Choroid plexus epithelial cell (primary cell): ENCODE measurements at places on chromosomes 2 and 18.

- DNase-seq = no peak
These were observed 57.5 kb downstream of the WDPCP start for GRCh38 chr2:63530704-63531279.

- no peak for DNase-seq
These were observed 75.7 kb downstream of the TRIM43 start for GRCh38 chr2:95667480-95667879.

DNA sequence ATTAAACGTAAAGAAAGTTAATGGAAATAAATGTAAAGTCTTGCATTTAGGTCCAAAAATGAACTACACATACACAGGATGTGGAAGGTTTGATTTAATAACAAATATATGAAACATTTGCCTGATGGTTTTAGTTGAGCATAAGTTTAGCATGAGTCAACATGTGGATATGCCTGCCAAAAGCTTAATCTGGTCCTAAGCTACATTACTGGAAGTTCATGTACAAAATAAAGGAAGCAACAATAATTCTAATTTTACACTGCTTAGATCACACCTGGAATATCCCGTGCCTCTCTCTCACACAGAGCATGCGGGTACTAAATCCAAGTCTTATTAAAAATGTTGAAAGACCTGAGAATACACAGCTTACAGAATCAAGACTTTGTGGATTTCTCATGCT, 276.5 kb upstream of the NRP2 start:
- peak; percentile 90 for DNase-seq

- DNase-seq = no peak
These were observed 52.1 kb downstream of the SPRED2 start for GRCh38 chr2:65380255-65380654.

DNA sequence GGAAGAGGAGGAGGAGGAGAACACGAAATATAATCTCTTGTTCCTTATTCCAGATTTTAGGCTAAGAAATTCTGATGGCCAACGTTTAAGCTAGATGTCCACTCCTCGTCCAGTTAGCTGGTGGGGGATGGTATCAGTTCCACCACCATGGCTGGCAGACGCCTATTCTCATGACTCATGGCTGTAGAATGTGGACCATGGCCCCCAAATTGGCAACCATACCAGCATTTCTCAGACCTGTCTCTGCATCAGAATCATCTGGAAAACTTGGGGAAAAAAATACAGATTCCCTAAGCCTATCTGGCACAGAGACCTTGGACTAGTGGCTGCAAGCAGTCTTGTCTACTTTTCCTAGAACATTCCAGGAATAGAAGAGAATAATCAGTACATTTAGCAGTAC, 267.7 kb upstream of the SIX2 start:
- no peak for DNase-seq

- peak; percentile 60 for DNase-seq
These were observed 21.5 kb upstream of the CAB39 start for GRCh38 chr2:230691005-230691647.

GRCh38 chr2:136777391-136777790, 12.0 kb downstream of the THSD7B start:
- DNase-seq = no peak

GRCh38 chr2:55140316-55141219, 90.3 kb upstream of the RTN4 start:
- no peak for DNase-seq

- DNase-seq = no peak
These were observed 779.7 kb upstream of the PKDCC start for GRCh38 chr2:41267929-41268659.

GRCh38 chr2:112588611-112589045, 4.2 kb downstream of the CHCHD5 start:
- peak; percentile 60 for DNase-seq

DNA sequence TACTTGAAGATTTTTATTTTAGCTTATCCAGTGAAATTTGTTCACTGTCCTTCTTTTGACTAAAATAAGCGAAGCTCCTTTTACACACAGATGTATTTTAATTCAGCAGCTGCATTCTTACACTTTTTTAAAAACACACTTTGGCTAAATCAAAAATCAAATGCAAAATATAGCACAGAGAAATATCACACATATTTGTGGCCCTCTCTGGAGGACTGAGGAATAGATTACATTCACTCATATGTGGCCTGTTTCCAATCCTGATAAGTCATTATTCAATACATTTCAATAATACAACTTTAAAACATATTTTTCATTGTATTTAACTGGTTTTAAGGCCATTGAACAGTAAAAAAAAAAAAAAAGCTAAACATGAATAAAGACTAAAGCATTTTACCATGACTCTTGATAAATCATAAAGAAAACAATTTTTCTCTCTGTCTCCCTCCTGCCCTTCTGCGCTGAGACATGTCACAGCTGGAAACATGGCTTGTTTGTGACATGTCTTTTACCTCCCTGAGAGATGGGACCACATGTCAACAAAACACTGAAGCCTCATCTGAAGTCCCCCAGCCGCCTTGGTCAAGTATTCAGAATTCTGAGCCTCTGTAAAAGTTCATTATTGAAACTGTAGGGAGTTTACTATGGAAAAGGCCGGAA, 221.0 kb downstream of the ZNF407 start:
- peak; percentile 31 for DNase-seq

DNA sequence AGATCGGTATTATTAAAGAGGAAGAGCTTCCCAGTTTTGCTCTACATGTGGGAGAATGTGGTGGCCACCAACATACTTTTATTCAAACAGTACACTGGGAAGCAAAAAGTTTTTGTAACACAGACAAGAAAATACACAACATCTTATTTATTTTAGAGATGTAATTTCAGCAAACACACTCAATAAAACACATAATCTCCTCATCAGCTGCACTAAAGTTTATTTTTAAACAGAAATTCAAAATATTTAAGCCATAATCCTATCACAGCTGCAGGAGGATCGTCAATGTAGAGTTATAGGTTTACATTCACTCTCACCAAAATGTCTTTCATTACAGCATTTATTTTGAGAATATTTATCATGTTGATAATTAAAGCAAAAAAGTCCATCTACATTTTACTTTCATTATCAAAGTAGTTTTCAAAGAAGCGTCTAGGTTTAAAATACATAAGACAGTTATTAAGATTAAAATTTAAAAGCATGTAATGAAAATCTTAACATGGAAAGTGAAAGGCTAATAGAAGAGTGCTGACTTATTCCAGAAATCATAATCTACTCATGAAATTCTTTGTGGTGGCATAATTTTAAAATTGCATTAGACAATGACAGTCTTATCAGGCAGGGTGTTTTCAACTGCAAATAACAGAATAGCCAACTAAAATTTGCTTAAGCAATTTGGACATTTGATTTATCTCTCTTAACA, 61.0 kb downstream of the ANKRD44 start:
- no peak for DNase-seq

DNA sequence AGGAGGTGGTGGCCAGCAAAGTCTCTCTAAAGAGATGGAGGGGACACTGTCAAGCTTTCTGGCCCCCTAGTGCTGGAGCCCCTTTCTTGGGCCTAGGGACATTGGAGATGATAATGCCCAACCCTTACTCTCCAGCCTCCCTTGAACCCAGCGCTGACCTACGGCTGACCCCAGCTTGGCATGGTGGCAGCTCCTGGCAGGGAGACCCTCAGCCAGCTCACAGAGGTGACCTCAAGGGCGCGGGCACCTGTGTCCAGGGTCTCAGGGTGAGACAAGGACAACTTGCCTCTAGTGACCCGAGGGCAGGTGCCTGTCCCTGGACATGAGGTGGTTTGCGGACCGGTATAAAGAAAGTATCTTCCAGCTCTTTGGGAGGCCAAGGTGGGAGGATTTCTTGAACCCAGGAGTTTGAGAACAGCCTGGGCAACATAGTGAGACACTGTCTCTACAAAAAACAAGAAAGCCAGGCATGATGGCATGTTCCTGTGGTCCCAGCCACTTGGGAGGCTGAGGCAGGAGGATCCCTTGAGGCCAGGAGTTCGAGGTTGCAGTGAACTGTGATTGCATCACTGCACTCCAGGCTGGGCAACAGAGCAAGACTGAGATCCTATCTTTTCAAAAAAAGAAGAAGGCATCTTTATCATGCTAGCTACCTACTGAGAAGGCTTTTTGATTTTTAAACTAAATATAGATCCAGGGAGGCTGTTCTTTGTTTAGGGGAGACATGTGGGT, 3.3 kb upstream of the PER2 start:
- no peak for DNase-seq

DNA sequence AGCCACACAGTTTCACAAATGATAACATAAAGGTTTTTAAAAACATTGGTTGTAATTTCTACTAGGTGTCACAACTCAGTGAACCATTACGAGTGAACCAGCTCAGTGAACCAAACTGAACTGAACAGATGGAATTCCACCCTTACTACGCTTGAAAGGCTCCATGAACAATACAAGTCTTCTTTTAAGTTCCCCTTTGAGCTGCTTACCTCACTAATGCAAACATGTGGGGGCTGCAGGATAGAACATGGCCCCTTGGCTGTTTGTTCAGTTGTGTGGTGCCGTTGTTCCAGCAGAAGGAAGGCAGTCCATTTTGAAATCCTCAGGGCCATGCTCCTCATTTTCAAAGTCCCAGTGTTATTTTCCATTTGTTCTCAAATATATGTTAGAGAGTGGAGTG, 30.7 kb upstream of the KLHL14 start:
- peak; percentile 2 for DNase-seq

DNA sequence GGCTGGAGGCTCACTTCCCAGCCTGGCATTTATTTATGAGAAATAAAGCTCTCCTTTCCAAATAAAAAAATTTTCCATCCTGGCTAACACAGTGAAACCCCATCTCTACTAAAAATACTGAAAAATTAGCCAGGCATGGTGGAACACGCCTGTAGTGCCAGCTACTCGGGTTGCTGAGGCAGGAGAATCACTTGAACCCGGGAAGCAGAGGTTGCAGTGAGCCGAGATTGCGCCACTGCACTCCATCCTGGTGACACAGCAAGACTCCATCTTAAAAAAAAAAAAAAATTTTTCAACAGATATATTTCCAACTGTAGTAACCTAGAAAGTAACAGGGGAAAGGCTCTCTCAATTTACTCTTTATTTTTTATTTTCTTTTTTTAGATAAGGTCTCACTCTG, 6.1 kb upstream of the PCBP1 start:
- no peak for DNase-seq

GRCh38 chr2:111127351-111127750, 6.6 kb downstream of the BCL2L11 start:
- DNase-seq = no peak

GRCh38 chr18:73677450-73677849, 470.2 kb downstream of the FBXO15 start:
- DNase-seq = peak; percentile 80

DNA sequence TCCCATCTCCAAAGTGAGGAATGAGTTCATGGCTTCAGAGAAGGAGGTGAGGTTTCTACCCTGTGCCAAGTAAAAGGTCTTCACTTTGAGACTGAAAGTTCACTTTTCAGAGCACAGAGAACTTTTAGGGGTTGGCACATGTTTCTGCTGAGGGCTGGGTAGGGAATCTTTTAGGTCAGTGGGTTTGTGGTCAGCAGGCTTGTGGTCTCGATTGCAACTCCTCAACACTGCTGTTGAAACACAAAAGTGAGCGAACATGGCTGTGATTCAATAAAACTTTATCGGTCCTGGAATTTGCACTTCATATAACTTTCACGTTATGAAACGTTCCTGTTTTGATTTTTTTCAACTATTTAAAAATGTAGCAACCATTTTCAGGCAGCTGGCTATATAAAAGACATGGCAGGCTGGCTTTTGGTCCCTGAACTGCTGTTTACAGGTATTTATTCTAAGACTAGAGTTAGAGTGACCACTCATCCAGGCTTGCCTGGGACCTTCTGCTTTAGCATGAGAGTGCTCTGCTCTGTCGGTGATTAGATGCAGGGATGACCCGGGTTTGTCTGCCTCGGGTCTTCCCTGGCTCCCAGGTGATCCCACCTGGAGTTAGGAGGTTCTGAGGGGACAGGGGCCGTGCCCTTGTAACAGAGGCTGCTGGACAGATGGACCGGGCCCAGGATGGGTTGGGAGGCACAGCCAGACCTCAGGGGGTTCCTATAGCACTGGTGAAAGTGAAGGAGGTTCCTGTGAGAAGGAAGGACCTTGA, 62.7 kb upstream of the TAF1B start:
- DNase-seq = no peak
